ENCODE measurements at places on chromosomes 12 and 14.

GRCh38 chr14:54058505-54058904 lies 101.9 kb upstream of the BMP4 start:
- DNase-seq = no peak

DNA sequence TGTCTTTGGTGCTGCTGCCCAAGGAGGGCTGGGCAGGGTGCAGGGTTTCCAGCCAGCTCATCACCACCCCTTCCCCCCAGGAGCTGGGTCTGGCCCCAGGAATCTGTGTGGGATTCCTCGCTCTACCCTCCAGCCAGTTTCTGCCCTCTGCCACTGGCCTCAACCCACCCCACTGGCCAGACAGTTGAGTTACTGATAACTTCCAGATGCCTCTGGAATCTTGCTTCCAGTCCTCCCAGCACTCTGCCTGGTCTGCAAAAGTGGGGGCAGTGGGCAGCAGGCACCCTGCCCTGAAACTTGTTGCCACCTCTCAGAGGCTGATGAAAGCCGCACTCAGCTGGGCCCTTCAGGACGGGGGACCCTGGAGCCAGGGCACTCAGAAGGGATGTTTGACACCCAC lies 20.1 kb upstream of the TBX3 start:
- no peak for DNase-seq

GRCh38 chr12:43208627-43209026 lies 343.4 kb downstream of the ADAMTS20 start:
- DNase-seq = no peak

DNA sequence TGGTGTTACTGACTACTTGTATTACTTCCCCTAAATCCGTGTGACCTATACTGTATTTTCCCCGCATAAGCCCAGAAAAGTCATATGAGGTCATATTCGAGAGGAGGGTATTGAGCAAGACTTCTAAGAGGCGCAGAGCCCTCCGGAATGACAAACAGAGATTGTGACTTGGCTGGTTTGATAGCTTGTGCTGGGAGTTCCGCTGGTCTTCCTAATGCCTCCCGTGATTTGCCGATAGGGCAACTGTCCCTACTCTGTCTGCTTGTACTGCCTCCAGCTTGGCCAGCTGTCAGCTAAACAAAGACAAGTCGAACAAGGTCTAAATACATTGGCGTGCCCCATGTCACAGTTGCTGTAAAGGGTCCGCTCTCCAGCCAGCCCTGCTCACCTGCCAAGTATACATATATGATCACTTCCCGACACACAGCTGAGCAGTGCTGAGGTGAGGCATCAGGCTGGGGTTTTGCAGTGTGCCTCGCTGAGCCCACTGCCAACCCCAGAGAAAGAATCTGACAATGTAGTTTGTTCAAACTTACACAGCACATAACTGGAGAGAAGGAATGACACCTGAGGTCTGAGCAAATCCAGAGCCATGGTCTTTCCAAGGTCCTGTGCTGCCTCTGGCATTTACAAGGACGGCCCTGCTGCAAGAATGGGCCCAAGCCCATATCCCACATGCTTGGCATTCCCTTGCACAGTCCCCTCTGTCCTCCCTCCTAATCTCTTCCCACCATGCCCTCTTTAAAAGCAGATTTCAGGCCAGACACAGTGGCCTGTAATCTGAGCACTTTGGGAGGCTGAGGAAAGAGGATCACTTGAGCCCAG lies 23.7 kb downstream of the LGMN start:
- no peak for DNase-seq

GRCh38 chr12:122420471-122421162 lies 1.9 kb downstream of the CLIP1 start:
- DNase-seq = no peak
